HCT116 (cell line): ENCODE measurements at places on chromosomes 12 and 14.

- H3K4me1 ChIP-seq: no peaks in the 10 kb centered on the region
- H3K4me3 ChIP-seq: no peak overlapping the region
- no peak overlapping the region for H3K27ac ChIP-seq
- peaks cover 59% of the 10 kb centered on the region for H3K27me3 ChIP-seq
- DNase-seq: no peak
Observed at GRCh38 chr12:10048526-10048925, 18.0 kb downstream of the CLEC9A start.

DNA sequence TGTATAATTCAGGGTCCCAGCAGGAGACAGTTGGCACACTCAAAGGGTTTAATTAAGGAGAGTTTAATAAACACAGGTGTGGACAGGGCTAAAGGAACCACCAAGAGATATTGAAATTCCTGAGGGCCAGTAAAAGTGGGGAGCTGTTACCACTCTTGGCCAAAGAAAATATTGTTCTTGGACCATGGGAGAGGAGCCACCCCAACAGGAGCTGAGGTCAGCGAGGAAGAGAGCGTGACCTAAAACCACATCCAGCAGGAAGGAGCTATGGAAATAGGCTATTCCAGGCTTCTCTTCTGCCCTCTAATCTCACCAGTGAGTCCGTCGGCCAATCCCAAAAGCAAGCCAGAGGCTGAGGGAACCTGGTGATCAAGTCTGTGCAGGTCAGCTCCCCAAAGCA, 390.8 kb downstream of the MED13L start:
- no peaks in the 10 kb centered on the region for H3K36me3 ChIP-seq
- no peak overlapping the region for H3K27ac ChIP-seq
- no peak overlapping the region for H3K4me3 ChIP-seq

DNA sequence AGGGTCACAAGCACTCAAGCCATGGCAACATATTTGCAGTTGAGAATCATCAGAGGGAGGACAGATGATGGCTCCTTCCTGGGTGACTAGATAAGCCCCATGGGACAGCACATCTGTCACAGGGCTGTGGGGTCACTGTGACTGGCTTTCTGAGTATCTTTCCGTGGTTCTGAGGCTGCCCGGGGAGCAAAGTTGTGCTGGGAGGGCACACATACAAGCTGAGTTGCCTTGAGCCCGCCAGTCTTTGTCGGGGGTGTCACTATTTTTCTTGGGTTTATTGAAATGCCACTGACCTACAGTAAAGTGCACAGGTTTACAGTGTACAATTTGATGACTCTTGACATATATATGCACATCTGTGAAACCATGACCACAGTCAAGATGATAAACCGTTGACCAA, 17.2 kb upstream of the KIF26A start:
- no peak for DNase-seq
- H3K27ac ChIP-seq: no peak overlapping the region
- no peak overlapping the region for H3K4me3 ChIP-seq

GRCh38 chr12:69779928-69780327, 41.3 kb downstream of the RAB3IP start:
- H3K27me3 ChIP-seq: no peaks in the 10 kb centered on the region
- no peaks in the 10 kb centered on the region for H3K36me3 ChIP-seq
- H3K4me3 ChIP-seq: no peak overlapping the region
- DNase-seq: peak; percentile 27
- H3K27ac ChIP-seq: no peak overlapping the region
- H3K4me1 ChIP-seq: no peaks in the 10 kb centered on the region
